ENCODE measurements at places on chromosomes 11 and 22. TPM values are rescaled to one million over a fixed set of nuclear protein-coding genes. Genes with fewer than 3 reads are reported as not detected.

GRCh38 chr11:59183771-59184170, 11.8 kb downstream of the DTX4 start:
- DNase-seq: no peak

DNA sequence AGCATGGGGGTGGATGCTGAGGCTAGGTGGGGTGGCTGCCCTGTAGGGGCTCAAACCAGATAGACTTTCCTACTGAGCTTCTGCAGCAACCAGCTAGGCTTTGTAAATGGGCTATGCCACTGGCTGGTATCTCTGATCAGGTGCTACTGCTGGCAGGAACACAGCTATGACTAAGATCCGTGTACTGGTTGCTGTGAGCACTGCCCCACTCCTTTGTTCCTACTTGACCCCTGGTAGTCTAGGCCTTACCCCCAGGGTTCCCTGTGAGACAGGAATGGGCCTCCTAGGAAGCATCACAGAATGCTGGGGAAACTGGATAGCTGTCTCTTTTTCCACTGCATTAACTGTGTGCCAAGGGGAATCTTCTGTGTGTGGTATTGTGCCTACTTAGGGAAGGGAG, 58.4 kb upstream of the GAB2 start:
- peak; percentile 11 for DNase-seq

DNA sequence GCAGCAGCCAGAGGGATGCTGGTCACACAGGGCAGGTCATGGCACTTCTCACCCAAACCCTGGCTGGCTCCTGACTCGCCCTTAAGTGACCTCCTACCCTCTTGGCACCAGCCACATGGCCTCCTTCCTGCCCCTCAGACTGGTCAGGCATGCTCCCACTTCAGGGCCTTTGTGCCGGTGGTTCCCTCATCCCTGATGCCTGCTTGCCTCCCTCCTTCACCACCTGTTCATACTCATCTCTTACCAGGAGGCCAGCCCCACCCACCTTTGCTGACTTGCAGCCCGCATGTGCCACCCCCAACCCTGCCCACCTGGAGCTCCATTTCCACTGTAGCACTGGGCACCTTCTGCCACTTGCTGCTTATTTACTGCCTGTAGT, 20.1 kb downstream of the GNAZ start:
- no peak for DNase-seq

DNA sequence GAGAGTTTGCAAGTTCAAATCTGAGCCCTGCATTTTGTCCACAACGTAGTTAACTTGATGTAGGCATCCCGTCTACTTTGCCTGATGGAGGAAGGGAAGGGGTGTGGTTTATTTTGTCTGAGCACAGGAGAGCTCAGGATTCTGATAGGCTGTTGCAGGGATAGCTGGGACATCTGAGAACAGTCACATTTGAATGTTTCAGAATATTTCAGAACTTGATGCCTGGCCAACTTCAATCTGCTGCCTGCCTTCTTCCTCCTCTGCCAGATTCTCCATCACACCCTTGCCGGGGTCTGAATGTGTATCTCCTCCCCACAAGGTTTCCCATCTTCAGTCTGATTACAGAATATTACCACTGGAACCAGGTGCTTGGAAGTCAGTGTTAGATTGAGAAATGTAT, 51.6 kb downstream of the NTM start:
- no peak for DNase-seq

GRCh38 chr11:62418733-62419132, at the start of gene SCGB1A1:
Gene SCGB1A1, plus strand, starts transcription at chr11:62419033. Its CDS starts 63 bp downstream, at chr11:62419096.
- DNase-seq: no peak

DNA sequence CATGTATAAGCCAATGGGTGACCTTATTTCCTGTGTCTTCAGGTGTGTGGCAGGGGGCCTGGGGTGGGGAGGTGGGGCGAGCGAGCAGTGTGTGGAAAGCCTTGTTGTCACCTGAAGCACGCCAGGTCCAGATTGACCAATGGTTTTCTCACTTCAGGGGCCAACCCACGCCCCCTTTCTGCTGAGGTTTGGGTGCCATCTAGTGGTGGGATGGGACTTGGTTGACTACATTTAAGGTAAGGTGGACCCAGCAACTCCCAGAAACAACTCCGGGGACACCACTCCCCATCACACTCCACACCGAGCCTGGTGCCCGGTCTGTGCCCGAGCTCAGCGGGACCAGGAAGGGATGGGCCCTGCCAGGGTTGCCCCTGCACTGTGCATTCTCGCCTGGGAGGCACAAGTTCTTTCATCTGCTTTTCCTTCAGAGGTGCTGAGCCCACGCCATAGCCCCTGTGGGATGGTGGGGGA, 40.0 kb downstream of the TPCN2 start:
- peak; percentile 76 for DNase-seq

DNA sequence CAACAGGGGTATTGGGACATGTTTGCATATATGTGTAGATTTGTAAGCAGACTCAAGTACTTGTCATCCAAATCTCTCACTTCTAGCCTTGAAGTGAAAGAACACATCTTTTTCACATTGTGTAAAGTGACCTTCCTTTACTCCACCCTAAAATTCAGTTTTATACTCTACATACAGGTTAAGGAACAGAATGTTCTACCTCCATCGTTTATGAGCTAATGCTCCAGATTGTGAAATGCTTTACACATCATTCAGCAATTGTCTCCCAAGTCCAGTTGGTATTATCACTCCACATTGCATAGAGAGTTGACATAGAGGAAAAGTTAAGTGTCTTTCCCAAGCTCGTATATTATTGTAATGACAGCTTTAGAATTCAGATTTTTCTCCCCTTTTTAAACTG, 46.1 kb upstream of the BLID start:
- no peak for DNase-seq

- DNase-seq: no peak
These were observed 1.6 kb downstream of the PRDM11 start for GRCh38 chr11:45147891-45148675.

DNA sequence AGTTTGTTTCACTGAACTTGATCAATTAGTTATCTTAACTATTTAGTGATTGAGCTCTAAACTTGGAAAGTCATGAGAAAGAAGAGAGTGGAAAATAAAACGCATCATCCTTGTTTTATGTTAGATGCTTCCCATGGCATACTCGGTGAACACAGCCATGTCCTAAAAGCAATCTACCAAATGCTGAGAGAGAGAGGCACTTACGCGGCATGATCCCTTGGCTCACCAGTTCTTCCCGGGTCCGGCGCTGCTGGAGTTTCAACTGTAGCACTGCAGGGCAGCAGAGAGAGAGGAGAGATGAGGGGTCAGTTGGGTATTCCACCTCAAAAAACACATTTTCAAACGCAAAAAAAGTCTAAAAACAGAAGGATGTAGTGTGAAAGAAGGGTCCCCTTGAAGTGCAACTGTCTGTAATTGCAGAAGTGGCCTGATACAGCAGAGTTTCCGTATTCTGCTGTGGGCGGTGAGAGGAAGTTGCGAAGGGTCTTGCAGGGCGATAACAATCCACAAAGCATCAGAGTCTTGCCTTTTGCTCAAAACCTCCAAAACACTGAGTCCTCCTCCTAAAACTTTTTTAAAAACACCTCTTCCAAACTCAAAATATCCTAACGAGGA, 92.7 kb downstream of the SGSM3 start:
- DNase-seq: no peak

GRCh38 chr22:37219533-37219932, 7.3 kb upstream of the SSTR3 start:
- no peak for DNase-seq

- no peak for DNase-seq
These were observed 76.8 kb downstream of the JAM3 start for GRCh38 chr11:134145715-134146114.

DNA sequence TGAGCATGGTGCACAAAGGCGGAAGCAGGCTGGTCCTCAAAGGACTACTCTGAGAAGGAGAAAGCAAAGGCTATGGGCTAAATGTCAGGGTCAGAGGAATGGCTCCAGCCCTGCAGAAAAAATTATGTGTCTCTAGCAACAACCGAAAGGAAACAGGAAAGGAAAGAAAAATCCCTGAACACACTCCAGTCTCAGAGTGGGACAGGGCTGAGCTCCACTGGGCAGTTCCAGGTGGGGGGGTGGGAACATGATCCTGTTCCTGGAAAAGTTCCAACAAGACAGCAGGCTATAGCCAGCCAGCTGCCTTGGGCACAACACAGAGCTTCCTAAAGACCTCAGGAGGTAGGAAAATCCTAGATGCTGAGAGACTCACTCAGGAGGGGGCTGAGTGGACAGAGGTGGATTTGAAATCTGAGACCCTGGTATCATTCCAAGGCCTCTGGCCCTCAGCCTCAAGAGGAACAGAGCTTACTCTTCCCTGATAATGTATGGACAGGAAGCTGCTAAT, 1088.2 kb downstream of the TBC1D22A start:
- DNase-seq: no peak

DNA sequence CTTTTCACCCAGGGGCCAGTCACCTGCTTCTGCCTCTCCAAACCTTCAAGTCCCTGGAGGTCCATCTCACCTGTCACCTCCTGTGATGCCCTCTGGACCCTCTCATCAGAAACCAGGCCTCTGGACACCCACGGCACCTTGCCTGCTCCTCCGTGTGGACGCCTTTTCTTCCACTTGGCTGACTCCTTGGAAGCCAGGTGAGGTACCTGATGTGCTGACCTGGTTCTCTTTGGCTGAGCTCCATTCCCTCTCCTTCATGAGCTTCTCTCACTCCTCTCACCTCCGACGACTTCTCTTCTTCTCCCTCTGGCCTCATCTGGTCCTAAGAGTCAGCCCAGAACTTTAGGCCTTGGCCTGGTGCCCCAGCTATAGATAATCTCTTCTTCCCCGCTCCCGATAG, 99.3 kb downstream of the CEP164 start:
- no peak for DNase-seq

DNA sequence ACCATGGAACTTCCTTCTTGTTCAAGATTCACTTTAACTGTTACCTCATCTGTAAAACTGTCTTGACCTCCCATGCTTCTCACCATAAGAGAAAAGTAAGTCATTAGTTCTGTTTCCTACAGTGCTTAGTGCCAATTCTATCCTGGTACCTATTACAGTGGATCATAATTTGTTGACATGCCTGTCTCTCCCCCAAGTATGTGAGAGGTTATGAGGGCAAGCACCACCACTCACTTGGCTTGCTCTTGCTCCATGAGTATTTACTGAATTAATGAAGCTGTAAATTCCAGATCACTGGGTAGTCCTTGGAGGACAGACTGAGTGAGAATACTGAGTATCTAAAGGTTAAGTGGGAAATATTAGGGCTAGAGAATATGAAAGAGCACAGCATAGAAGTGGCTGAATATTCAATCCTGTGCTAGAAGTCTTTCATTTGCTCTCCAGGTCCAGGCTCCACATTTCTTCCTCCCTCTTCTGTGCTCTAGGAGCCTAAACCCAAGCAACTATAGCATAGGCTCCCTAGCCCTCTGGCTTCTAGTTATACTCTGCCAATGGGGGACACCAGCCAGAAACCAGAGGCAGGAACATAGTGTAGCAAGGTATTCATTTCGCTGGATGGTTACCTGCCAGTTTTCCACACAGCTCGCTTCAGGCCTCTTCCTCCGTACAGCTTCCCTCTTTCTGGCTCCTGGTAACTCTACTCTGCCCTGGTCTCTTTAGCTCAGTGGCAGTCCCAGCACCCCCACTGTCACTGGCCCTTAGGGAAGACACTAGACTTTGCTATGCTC, 118.2 kb upstream of the SLC5A12 start:
- no peak for DNase-seq

DNA sequence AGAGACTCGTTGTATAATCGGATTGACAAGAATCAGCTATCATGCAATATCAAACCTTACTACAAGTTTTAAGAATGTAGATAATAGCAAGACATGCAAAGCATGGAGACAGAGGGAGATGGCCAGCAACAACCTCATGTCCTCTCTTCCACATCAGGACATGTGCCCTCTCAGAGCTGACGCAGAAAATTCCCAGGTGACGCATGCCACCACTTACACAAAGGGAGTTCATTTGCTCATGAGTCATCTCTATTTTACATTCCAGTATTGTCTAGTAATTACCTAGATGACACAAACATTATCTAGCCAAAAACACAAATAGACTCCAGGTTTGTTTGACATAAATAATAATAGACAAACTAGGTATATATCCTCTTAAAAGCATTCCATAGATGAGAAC, 38.1 kb upstream of the OPCML start:
- no peak for DNase-seq

GRCh38 chr22:30386960-30387827, at the start of gene RNF215:
Gene RNF215, minus strand, starts transcription at chr22:30387411. Its CDS starts 98 bp downstream, at chr22:30387313.
- DNase-seq: peak; percentile 78

- peak; percentile 72 for DNase-seq
These were observed 62.6 kb downstream of the KIAA1671 start for GRCh38 chr22:25014896-25015755.

GRCh38 chr11:93730108-93731107, 10.9 kb downstream of the TAF1D start:
- no peak for DNase-seq

- no peak for DNase-seq
These were observed 24.5 kb upstream of the CSTF3 start for GRCh38 chr11:33185756-33186155.

- no peak for DNase-seq
These were observed 6.5 kb downstream of the MRPL23 start for GRCh38 chr11:1953489-1954266.

- no peak for DNase-seq
These were observed 121.7 kb upstream of the CRYBB3 start for GRCh38 chr22:25077964-25078363.

DNA sequence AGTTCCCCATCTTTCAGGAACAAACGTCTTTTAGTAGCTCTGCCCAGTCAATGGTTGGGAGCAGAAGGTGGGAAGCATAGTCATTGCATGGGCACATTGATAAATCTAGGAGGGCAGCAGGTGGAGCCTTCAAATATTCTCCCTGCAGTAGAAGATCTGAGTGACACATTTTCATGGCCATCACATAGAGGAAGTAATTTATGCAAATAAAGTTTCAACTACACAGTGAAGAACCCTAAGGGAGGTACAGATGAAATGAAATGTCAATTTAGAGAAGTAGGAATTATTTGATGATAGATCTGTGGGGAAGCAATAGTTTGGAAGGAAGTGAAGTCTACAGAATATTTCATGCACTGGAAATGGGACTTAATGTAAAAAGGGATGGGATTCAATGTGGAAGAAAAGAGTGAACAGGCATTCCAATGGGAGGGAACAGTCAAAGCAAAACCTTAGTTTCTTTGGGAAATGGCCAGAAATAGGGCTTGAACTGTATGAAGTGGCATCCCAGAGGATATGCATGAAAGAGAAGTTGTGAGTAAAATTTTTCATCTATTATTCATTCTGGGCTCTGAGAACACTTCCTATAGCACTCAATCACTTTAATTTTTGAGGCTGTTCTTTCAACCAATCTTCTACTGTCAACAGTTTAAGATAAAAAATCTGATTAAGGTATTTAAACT, 256.2 kb upstream of the LUZP2 start:
- DNase-seq: no peak

- DNase-seq: no peak
These were observed 25.4 kb downstream of the PDGFB start for GRCh38 chr22:39219071-39220039.

- peak; percentile 96 for DNase-seq
These were observed 1.6 kb upstream of the EHBP1L1 start for GRCh38 chr11:65574109-65574810.

- DNase-seq: no peak
These were observed 7.3 kb upstream of the TAGLN start for GRCh38 chr11:117191680-117192400.

GRCh38 chr11:116697011-116697410, 75.8 kb downstream of the BUD13 start:
- no peak for DNase-seq

CCDC87 gene
- 0.08 TPM for polyA plus RNA-seq

ZNF215 gene
- 1.2 TPM for polyA plus RNA-seq

CSKMT gene
- 7.8 TPM for polyA plus RNA-seq

RIBC2 gene
- polyA plus RNA-seq: 1.2 TPM

SYCE3 gene
- not detected for polyA plus RNA-seq

CCDC81 gene
- 0.25 TPM for polyA plus RNA-seq
